ENCODE measurements at places on chromosomes 1 and 21. TPM values are rescaled to one million over a fixed set of nuclear protein-coding genes. Genes with fewer than 3 reads are reported as not detected.

The CSF3R gene
- not detected for total RNA-seq

- DNase-seq = peak; percentile 18
Observed at GRCh38 chr1:197486946-197487345, 218.9 kb downstream of the CRB1 start.

DNA sequence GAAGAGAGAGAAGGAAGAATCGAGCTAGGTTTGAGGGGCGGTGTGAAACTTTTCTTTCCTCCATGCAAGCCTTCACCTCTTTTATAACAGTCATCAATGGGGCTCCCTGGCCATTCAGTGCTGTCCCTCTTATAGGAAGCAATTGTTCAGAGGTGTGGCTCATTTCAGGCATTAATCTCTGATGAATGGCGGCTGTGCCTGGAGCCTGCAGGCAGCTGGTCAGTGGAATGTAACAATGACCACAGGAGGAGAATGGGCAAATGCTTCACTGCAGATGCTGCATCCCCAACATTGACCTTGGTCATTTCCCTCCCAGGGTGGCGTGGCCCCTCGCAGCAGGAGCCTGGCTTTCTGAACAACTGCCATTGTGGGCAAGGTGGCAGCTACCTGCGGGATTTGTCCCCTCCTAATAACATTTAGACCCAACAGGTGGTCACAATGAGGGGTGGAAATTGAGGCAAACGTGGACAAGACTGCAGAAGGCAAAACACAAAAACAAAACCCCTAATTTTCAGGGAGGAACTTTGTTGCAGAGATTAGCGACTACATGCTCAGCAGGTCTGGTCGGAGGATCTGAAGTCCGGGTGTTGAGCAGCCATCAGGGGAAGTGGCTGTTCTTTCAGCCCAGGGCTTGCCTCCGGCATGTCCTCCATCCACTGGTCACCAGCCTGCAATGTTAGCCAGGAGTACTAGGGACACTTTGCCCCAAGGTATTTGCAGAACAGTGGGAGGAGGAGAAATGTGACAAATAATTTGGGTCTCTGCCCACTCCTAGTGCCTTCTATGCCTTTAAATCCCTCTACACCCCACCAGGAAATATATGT lies 97.3 kb upstream of the PAXBP1 start:
- DNase-seq = no peak

GRCh38 chr1:226575739-226576378 lies 27.3 kb downstream of the STUM start:
- DNase-seq = no peak

The STUM gene
- total RNA-seq = not detected

The EFNA1 gene
- total RNA-seq = 0.28 TPM

- no peak for DNase-seq
Observed at GRCh38 chr1:49622877-49623276, 400.9 kb downstream of the AGBL4 start.

The LENEP gene
- not detected for total RNA-seq

DNA sequence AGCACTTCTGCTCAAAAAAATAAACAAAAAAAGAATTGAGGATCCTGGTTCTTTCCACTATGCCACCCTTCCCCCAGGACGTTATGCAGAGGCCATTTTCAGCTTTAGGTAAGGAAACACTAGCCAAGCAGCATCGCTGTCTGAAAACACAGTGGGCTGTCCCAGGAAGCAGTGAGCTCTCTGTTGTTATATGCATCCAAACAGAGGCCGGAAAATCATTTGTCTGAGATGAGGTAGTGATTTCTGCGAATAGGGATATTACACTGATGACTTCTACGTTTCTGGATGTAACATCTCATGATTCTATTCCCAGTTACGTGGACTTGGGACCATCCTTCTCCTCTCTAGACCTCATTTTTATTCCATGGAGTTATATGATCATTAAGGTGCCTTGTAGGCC lies 137.2 kb downstream of the OMA1 start:
- no peak for DNase-seq

DNA sequence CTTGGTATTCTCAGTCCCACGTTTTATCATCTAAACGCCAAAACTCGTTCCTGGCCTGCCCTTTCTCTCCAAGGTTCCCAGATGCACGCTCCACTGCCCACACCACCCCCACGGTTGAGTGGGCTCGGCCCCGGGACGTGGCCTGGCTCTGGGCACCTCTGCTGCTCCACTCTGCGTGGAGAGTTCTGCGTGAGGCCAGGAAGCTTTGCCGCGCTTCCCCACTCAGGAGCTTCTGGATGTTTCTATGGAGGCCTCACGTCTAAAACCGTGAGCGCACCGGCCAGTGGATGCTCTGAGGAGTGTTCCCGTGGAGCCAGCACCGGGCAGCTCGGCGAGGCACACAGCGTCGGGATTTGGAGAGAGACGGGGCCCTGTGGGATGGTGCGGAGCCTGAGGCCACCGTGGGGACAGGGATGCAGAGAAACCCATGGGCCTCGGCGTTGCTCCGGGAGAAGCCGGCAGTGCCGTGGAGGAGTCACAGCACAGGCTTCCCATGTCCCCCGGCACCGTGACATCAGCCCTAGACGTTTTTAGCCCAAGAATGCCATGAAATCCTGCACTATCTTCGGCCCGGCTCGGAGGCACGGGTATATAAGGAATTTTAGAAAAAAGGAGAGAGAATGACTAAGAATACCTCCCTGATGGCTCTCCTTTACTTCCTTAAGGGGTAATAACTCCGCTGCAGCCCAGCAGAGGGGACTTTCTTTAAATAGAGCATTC lies 125.9 kb downstream of the PRDM16 start:
- no peak for DNase-seq

The TNFSF4 gene
- 19.7 TPM for total RNA-seq

DNA sequence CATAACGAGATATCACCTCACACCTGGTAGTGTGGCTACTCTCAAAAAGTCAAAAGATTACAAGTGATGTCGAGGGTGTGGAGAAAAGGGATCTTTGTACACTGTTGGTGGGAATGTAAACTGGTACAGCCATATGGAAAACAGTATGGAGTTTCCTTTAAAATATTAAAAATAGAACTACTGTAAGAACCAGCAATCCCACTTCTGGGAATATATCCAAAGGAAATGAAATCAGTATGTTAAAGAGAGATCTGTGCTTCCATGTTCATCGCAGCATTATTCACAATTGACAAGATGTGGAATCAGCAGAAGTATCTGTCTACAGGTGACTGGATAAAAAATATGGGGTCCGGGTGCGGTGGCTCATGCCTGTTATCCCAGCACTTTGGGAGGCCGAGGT lies 7.6 kb upstream of the PIK3C2B start:
- DNase-seq = no peak

DNA sequence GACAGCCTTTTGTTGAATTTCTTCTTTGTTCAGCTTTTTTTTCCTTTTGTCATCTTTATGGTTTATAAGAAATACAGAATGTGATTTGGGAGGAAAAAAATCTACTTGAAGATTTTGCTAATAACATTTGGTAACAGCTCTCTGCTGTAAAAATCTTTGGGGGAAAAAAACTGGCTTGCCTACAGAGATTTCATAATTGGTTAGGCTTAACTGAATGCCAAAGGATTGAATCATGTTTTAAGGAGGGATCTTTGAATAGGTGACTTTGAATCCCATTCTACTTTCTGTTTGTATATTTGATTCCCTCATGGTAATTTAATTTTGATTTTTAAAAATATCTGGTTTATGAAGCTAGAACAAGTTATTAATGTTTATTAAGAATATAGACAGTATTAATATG lies 3.2 kb downstream of the BTF3L4 start:
- peak; percentile 63 for DNase-seq

GRCh38 chr1:35605071-35605866 lies 32.2 kb downstream of the TFAP2E start:
- no peak for DNase-seq

DNA sequence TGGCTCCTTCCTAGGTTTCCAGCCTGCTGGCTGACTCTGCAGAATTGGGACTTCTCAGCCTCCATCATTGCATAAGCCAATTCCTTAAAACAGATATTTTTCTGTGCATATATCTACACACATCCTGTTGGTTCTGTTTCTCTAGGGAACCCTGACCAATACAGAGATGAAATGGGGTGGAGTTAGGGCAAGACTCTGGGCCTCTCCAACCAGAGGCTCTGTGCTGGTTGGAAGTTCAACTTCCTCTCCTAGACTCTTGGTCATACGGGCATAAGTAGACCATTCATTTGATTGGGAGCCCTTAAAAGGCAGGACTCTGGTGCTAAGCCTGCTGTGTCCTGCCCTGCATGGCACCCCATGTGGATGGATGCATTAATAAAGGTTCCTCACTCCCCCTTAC lies 55.0 kb downstream of the CNIH3 start:
- no peak for DNase-seq

- DNase-seq = no peak
Observed at GRCh38 chr1:79376106-79376505, 369.6 kb upstream of the ADGRL4 start.

GRCh38 chr1:67429528-67430357 lies 459 bp downstream of the SERBP1 start:
- no peak for DNase-seq

DNA sequence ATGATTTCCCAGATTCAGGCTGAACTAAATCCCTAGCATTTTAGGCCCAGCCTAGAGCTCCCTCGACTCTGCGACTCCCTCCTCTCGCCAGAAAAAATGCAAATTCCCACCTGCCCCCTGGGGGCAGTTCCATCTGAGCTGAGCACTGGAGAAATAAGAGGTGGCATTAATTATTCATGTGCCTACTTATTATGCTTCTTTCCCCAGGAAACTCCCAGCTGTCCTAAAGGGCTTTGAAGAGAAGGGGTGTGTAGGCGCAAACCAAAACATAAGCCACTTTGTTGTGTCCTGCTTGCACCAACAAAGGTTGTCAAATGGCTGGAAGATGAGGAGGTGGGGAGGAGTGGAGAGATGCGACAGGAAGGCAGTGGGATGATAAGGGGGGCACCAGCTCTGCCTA lies 41.4 kb upstream of the GOLT1A start:
- no peak for DNase-seq

DNA sequence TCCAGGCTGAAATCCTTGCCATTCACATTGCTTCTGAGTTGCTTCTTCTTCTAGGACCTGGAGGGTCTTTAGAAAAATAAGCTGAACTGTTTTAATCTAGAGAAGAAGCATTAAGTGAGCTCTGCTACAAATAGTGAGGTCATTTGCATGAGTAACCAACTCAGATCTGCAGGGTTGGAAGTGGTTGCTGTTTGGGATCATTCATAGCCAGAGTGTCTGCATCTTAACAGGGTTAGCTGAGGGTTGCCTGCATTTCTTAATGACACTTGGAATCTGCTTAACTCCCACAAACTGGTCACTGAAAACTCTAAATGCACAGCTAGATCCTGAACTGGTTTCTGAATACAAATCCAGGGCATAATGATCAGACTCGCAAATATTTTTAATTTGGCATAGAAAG lies 9.9 kb downstream of the CNIH3 start:
- DNase-seq = peak; percentile 91

GRCh38 chr1:90730243-90731022 lies 13.3 kb upstream of the BARHL2 start:
- DNase-seq = peak; percentile 9

GRCh38 chr1:235015291-235015985 lies 113.2 kb downstream of the TOMM20 start:
- no peak for DNase-seq

- no peak for DNase-seq
Observed at GRCh38 chr1:19338323-19338762, 26.2 kb downstream of the SLC66A1 start.

DNA sequence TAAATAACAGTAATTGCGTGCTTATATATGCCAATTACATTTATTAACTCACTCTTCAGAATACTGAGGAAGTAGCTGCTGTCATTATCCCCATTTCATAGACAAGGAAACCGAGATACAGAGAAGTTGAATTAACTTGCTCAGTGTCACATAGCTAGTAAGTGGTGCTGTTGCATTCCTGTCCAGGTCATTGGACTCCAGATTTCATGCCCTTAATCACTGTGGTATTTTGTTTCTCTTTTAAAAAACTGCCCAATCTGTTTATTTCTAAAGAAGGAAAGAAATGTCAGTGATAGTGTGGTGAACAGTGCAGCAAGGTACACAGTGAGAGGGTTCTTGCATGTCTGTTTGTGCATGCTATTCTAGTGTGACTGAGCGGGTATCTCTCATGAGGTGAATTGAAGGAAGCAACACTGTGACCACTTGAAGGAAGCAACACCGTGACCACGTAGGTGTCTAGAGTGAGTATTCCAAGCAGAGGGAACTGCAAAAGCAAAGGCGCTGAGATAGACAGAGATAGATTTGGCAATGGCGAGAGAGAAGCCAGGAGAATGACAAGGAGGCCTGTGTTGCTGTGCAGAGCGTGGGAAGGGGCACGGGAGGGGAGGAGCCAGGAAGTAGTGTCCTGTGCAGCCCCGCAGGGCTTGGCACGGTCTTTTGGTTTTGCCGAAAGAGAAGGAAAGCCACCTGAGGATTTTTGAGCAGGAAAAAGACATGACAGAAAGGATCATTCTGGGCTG lies 95.9 kb downstream of the CAMTA1 start:
- DNase-seq = no peak

The GBP3 gene
- 50.0 TPM for total RNA-seq

The CD5L gene
- total RNA-seq = not detected

DNA sequence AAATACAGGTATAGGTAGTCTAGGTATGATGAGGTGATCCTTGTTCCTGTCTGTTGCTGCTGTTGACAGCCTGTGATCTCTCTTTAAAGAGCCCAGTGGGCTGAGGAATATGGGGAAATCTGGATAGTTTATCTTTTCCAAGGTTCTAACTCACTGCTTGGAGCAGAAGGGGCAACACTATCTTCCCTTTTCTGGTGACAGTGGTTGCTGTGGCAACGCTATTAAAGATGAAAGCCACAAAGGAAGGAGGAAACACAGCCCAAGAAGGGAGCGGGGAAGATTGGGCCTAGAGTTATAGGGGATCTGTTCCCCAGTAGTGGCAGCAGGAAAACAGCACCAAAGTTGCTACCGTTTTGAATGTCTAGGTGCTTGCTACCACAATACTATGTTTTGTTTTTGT lies 8.8 kb downstream of the PCP4L1 start:
- DNase-seq = no peak

The ZYG11A gene
- total RNA-seq = 2.0 TPM
